Activated CD4-positive, alpha-beta T cell treated with anti-CD3 and anti-CD28 coated beads, Interleukin-10, Interleukin-2, amounts not matched to agents 100 ng/mL and 50 ng/mL, durations not matched to agents 16 hours and 8 hours (primary cell): ENCODE measurements at places on chromosomes 3 and 15.

DNA sequence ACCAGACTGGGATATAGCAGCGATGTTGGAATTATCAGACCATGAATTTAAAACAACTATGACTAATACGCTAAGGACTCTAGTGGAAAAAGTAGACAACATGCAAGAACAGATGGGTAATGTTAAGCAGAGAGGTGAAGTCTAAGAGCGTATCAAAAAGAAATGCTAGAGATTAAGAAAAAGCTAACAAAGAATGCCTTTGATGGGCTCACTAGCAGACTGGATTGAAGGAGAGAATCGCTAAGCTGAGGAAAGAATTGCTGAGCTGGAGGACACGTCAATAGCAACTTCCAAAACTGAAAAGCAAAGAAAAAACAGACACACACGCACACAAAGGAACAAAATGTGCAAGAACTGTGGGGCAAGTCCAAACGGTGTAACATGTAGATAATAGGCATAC lies 20.0 kb upstream of the CMTM6 start:
- no peak for DNase-seq

DNA sequence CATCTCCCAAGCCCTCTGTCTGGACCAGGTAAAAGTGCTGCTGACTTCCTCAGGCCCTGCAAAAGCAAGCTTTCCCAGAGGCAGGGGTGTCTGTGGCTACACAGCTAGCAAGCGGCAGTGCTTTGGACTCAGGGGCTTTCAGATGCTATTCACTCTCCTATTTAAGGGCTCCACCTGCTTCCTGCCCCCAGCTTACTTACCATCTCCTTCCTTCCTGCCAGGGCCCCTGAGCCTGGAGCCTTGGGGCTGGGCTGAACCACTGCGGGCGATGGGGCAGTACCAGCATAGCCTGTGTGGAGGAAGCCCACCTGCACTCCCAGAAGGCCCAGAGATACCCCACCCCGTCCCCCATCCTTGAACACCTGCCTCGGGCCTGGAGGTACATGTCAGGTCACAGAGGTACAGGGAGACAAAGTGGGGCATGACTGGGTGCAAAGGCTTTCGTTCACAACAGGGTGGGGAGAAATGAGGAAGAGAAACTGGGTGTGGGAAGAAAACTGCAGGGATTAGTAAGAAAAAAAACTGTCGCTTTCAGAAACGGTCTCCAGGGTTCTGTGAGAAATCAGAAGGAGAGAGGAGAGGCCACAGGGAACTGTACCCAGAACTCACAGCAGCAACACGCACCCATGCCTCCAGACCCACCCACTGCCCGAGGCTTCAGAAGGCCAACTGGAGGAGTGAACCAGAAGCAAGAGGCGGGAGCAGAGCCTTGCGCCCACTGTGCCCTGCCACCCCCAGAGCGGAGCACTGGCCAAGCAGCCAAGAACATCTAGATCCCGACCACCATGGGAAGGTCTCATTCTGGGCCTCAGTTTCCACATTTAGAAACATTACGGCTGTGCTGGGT lies 49.5 kb downstream of the CCDC12 start:
- DNase-seq = peak; percentile 47

DNA sequence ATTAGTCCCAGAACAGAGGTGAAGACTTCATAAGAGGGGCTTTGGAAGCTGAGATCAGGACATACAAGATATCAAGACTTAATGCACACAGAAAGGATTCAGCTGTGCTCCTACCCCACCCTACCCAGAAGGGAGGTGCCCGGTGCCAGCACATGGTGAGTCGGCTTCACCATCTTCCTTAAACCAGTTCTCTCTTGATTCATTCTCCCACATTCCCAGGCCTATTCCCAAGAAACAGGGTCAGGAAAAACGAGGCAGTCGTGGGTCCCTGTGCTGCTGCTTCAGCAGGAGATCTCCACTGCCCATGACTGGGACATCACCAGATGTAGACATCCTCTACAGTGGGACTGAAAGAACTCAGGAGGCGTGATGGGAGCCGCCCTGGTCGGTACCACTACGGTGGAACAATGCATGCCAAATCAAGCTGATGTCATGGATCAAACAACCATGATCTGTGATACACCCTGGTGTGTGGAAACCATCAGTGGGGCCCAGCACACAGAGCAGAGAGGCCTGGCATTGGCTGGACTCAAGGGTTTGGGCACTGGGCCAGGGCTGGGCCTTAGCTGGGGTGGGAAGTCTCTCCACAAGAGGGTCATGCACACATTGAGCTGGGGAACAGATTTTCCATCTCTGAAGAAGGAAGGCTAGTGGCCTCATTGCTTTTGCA lies 41.9 kb downstream of the CCDC12 start:
- no peak for DNase-seq

GRCh38 chr15:43132830-43133429 lies 456 bp upstream of the TMEM62 start:
- no peak for DNase-seq

DNA sequence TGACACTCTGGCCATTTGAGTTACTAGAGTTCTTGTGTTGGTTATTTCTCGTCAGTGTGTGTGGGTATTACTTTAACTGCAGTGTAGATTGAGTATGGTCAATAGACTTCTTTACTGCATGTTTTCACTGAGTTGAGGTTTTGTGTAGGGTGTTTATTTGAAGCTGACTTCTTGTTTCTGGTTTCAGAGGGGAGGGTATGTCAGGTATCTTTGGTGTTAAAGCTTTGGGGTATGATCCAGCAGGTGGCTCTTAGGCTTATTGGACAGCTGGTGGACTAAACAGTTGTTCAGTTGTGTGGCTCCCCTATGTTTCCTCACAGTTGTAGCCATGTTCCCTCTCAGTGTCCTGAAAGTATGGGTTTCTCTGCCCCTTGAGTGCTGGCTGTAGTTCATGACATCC lies 72.0 kb downstream of the AKAP13 start:
- DNase-seq = no peak

- peak; percentile 22 for DNase-seq
These were observed 2.3 kb downstream of the DUT start for GRCh38 chr15:48333540-48333939.

DNA sequence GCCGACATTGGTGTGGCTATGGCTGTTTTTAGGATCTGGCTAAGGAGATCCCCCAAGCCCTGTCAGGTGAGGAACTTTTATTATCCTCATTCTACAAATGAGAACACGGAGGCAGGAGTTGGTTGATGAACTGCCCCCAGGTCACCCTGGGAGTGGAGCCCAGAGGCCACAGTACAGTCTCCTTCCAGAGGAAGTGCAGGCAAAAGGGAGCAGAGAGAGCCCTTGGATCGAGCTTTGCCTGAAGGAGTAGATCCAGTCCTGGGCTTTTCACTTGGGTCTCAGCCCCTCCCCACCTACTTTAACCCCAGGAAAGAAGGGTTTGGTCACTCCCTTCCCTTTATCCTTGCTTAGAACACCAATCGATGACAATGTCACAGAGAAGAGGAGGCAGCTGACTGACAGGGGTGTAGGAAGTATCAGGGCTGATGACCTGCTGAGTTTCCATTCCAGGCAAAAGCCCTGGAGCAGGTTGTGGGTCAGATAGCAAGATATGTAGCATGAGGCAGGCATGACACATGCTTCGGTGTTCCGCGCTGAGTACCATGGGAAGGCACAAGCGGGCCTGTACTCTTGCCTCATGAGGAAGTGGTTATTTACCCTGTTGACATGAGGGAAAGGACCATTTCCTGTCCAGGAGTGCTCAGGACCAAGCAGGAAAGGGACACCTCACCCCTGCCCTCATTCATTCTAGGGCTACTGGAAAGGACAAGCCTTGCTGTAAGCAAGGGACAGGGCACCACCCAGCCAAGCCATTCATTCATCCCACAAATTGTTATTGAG lies 5.8 kb upstream of the PLA2G4D start:
- DNase-seq = no peak

DNA sequence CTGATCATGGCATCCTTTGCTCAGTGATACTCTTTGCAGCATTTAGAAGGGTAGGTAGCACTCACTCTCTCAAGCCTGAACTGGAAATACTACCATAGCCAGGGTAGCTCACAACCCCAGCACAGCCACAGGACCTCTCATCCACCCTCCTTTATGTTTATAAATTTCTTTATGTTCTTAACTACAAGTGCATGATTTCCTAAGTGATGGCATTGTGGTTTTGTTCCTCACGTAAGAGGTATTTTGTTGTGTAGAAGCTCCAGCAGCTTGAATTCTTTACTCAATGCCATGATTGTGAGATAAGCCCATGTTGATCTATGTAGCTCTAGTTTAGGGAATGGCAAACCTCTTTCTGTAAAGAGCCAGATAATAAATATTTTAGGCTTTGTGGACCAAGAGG lies 7.9 kb upstream of the RTP3 start:
- DNase-seq = no peak

DNA sequence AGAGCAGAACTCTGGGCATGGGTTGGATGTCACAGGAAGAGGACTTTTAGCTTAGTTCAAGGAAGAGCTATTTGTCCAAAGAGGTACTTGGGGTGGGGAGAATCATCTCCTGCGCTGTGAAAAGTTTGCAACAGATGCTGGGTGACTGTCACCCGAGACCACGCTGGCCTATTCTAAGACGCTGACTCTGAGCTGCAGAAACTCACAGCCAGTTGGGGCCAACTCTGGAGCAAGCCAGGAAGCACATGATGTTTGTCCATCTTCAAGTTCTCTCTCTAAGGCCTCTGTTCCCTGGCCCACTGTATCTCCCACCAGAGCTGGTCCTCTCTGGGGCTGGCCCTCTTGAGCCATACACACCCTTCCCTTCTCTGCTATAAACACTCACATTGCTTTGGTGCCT lies 17.9 kb upstream of the CDCP1 start:
- DNase-seq = no peak

- no peak for DNase-seq
These were observed 47.8 kb upstream of the NDN start for GRCh38 chr15:23734862-23735261.

GRCh38 chr15:96058103-96058851 lies 272.2 kb upstream of the NR2F2 start:
- DNase-seq = peak; percentile 11

DNA sequence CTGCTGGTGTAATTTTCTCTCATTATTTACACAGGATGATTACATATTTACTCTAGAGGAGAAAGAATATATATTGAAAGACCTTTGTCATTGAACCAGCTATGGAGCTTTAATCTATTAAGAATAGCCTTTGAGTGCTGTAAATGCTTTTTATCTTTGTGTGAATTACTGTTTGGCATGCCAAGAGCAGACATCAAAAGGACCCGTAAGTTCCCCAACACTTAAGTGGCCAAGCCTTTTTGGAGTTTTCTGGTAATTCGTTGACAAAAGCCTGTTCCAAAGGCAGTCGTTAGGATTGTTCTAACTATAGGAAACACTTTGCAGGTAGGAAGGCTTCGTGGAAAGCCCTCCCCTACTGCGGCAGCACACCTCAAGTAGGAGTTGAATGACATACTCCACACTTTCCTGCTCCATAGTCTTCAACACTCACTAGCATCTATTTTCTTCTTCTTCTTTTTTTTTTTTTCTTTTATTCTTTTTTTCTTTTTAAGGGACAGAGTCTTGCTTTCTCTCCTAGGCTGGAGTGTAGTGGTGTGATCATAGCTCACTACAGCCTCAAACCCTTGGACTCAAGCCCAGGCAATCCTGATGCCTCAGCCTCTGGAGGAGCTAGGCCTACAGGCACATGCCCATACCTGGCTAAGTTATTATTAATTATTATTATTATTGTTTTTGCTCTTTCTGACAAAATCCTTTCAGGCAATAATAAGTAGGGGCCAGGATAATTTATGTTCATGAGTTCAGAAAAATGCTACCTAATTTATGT lies 98.6 kb downstream of the SUCNR1 start:
- no peak for DNase-seq

DNA sequence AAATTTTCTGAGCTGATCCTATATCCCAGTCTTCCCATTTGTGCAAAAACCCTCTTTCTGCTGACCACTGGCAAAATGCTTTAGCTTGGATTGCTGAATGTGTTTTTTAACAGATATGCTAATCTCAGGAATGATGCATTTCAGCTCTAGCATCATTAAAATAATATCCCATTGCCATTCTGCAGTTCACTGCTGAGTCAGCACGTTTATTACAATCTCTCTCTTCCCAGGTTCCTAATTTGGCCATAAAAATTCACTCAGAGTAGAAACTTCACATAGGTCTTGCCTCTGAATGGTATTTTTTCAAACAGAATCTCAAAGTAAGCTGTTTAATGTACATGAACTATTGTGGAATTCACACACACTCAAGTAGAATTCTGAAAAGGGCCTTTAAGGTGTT lies 509.6 kb upstream of the SUCLG2 start:
- DNase-seq = no peak

GRCh38 chr3:158333736-158334135 lies 223.8 kb downstream of the RSRC1 start:
- DNase-seq = no peak

DNA sequence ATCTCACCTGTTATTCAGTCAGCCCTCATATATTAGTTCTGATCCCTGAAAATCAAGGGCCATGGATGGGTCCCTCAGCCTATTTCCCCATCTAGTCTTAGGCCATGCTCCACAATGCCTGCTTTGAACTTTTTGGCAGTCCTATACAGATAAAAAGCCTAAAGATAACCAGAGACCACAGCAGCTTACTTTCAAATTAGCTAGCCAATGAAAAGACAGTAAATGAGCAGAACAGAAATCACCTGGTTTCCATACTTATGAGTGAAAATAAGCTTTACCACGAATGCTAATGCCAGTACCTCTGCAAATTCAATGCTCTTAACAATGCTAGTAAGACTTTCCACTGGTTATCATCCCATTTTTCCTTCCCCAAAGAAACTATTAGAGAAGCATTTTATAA lies 141.6 kb upstream of the SPRED1 start:
- no peak for DNase-seq

DNA sequence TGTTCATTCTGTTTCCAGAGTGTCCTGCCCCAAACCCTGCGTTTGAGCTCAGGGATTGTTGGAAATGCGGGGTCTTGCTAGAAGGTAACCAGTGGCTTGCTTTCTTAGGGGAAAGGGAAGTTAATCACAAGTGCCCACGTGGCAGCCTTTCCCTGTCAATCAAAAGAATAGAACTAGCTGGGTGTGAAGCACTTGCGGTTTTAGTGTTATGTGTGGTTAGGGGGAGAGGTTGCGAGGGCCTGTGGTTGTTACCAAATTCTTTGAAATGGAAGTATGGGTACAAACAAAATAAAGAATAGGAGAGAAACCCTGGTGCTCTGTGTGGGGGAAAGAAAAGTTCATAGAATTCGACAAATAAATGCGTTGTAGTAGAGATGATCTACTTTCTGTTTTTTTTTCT lies 67.6 kb downstream of the FNDC3B start:
- peak; percentile 89 for DNase-seq

GRCh38 chr15:81619002-81619401 lies 245.0 kb upstream of the TMC3 start:
- no peak for DNase-seq

GRCh38 chr15:42152196-42152920 lies 4.1 kb downstream of the PLA2G4F start:
- DNase-seq = no peak

DNA sequence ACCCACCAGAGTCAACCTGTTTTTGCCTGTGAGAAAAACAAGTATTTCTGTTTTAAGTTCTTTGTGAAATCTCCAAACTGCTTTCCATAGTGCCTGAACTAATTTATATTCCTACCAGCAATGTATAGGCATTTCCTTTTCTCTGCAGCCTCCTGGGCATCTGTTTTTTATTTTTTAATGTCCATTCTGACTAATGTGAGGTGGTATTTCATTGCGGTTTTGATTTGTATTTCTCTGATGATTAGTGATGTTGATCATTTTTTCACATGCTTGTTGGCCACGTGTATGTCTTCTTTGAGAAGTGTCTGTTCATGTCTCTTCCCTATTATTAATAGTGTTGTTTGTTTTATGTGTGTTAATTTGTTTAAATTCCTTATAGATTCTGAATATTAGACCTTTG lies 820.5 kb downstream of the MCTP2 start:
- DNase-seq = no peak

GRCh38 chr3:40229963-40230362 lies 79.5 kb upstream of the EIF1B start:
- DNase-seq = no peak

- no peak for DNase-seq
These were observed 77.7 kb upstream of the ACAN start for GRCh38 chr15:88725305-88726210.
